T-helper 17 cell (primary cell): ENCODE measurements at places on chromosomes 5 and 9. TPM values are rescaled to one million over a fixed set of nuclear protein-coding genes. Genes with fewer than 3 reads are reported as not detected.

CCL21 gene
- total RNA-seq: not detected

BAG1 gene
- 62.5 TPM for total RNA-seq

MBLAC2 gene
- total RNA-seq: 3.7 TPM

FSTL4 gene
- 0.26 TPM for total RNA-seq

PLPPR1 gene
- not detected for total RNA-seq

IGFBPL1 gene
- total RNA-seq: not detected

PCDHB9 gene
- 1.0 TPM for total RNA-seq

ANKRD18B gene
- 1.2 TPM for total RNA-seq

P4HA2 gene
- total RNA-seq: 0.50 TPM

CSF1R gene
- 2.7 TPM for total RNA-seq

ACTBL2 gene
- not detected for total RNA-seq

PCDHGA9 gene
- total RNA-seq: not detected

AHRR gene
- 4.4 TPM for total RNA-seq

ARID3C gene
- total RNA-seq: 0.27 TPM

PRR16 gene
- total RNA-seq: not detected

MYO10 gene
- 0.25 TPM for total RNA-seq

ZNF474 gene
- not detected for total RNA-seq

PCDHA12 gene
- total RNA-seq: not detected

MRPL36 gene
- 17.7 TPM for total RNA-seq

NAIP gene
- total RNA-seq: 24.1 TPM

POLR3G gene
- total RNA-seq: 0.21 TPM

HTR4 gene
- not detected for total RNA-seq

OGN gene
- not detected for total RNA-seq

SMIM33 gene
- 0.32 TPM for total RNA-seq

RAB3C gene
- total RNA-seq: 0.03 TPM

SLC36A2 gene
- not detected for total RNA-seq
